ENCODE measurements at places on chromosomes 7 and 10. TPM values are rescaled to one million over a fixed set of nuclear protein-coding genes. Genes with fewer than 3 reads are reported as not detected.

Gene PIK3CG
- total RNA-seq: 2.2 TPM

Gene MYOZ1
- total RNA-seq: 0.36 TPM

Gene TMEM213
- not detected for total RNA-seq

GRCh38 chr7:141696348-141696747 lies 5.6 kb downstream of the DENND11 start:
- no peaks in the 10 kb centered on the region for H3K4me1 ChIP-seq
- no peaks in the 10 kb centered on the region for H3K36me3 ChIP-seq
- no peak for DNase-seq
- no peaks in the 10 kb centered on the region for H3K27me3 ChIP-seq
- no peak overlapping the region for H3K27ac ChIP-seq

- no peaks in the 10 kb centered on the region for H3K4me1 ChIP-seq
- no peak for DNase-seq
- no peak overlapping the region for H3K4me3 ChIP-seq
- no peaks in the 10 kb centered on the region for H3K36me3 ChIP-seq
- H3K27ac ChIP-seq: no peak overlapping the region
- H3K27me3 ChIP-seq: no peaks in the 10 kb centered on the region
These were observed 123.8 kb downstream of the SH2D4B start for GRCh38 chr10:80661526-80661925.

DNA sequence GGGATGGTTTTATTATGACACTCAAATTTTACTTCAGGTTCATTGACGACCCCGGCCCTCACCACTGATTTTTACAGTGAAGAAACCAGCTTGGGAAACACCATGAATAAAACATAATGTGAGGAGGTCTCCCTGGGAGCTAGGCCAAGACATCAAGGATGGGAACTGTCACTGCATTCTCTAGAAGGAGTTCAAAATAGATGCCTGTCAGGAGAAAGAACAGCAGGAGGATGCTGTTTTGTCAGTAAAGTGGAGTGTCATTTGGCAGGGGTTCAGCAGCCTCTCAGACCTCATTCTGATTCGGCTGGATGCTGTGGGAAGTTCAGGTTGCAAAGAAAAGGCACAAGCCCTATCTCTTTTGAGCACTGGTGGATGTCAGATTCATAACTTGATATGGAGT lies 360.3 kb upstream of the C7orf33 start:
- peaks cover 6% of the 10 kb centered on the region for H3K4me1 ChIP-seq
- no peak for DNase-seq
- no peaks in the 10 kb centered on the region for H3K27me3 ChIP-seq

DNA sequence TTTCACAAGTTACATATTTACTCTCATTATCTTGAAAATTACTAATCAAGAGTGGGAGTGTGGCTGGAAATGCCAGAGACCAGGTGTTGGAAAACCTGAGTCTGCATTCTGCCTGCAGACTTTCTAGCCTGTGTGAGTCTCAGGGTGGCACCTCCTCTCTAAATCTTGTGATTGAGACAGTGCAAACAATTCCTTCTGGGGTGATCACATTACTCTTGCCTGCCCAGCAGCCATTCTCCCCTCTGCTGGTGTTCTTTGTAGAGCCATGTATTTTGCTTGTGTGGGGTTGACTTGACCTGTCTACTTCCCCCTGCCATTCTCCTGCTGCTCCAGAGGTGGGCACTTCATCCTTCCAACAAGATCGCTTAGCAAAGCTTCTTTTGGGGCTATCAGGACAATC lies 101.1 kb downstream of the RAPGEF5 start:
- no peak overlapping the region for H3K4me3 ChIP-seq
- H3K27ac ChIP-seq: no peak overlapping the region
- DNase-seq: no peak
- no peaks in the 10 kb centered on the region for H3K27me3 ChIP-seq
- H3K4me1 ChIP-seq: no peaks in the 10 kb centered on the region
